ENCODE measurements at places on chromosomes 7 and 10. TPM values are rescaled to one million over a fixed set of nuclear protein-coding genes. Genes with fewer than 3 reads are reported as not detected.

DNA sequence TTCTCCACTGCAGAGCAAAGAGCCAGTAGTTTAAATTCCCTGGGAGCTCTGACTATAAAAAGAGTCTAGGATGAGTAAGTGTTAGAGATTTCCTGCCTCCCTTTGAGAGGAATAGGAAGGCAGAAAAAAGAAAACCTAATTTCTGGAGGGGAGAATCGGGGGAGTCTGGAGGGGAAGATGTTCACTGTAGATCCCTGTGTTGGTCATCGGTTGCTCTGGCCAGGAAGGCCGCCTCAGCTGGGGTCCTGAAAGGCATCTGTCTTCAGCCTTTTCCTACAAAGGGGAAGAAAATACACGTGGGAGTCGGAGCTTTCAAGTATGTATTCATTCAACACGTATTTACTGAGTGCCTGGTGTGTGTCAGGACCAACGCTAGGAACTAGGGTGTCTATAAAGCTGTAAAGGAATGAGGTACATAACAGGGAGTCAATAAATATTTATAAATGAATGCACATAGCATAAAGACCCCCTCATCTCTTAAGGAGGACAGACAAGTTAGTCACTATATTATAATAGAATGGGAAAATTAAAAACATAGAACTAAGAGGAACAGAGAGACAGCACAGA, 101.1 kb downstream of the ICA1 start:
- DNase-seq = no peak

GRCh38 chr7:25926009-25926408, 226.0 kb upstream of the NFE2L3 start:
- DNase-seq = no peak

DNA sequence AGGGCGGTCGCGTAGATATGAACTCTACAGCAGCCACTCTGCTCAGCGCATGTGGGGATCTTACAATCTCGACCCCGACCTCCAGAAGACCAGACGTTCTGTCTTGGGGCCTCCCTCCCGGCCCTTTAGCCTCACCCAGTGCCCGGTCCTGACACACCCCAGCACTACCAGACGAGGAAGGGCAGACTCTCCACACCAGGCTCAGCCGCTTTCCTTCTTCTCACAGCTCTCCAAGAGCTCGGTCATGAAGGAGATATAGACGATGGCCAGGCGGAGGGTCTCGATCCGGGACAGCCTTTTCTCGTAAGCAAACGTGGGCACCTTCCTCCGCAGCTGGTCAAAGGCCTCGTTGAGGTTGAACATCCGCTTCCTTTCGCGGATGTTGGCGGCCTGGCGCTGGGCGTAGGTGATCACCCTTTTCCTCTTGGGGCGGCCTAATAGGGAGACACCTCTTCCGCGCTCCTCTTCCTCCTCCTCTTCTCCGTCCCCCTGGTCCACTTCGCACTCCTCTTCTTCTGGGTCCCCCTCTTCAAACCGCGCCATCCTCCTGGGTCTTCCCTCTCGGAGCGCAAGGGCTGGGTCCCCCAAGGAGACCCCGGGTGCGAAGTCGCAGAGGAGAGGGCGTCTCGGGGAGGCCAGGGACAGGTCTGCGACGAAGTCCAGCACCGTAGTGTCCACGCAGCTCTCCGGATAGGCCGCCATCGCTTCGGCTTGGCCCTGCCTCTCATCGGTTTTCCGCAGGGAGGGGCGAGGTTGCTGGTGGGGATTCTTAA, at the start of gene FERD3L:
Gene FERD3L, minus strand, starts transcription at position 761 of the 773 bp plus-strand sequence. Its CDS starts 59 bp downstream, at position 702.
- DNase-seq = no peak

GRCh38 chr7:81833401-81833800, 63.6 kb upstream of the HGF start:
- DNase-seq = no peak

DNA sequence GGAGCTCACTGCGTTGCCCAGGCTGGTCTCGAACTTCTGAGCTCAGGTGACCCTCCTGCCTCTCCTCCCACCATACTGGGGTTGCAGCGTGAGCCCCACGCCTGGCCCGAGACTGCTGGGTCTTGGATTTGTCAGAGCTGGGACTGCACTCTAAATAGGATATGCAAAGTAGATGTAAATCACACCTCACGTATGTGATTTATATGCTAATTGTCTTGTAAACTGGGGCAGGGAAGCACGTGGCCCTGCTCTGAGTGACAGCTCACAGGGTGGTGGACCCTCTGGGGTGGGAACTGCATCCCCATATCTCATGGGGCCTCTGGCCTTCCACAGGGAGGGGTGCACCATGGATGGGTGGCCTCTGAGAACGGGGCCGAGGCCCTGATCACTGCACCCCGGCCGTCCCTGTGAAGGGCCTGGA, 34.1 kb downstream of the GET4 start:
- no peak for DNase-seq

DNA sequence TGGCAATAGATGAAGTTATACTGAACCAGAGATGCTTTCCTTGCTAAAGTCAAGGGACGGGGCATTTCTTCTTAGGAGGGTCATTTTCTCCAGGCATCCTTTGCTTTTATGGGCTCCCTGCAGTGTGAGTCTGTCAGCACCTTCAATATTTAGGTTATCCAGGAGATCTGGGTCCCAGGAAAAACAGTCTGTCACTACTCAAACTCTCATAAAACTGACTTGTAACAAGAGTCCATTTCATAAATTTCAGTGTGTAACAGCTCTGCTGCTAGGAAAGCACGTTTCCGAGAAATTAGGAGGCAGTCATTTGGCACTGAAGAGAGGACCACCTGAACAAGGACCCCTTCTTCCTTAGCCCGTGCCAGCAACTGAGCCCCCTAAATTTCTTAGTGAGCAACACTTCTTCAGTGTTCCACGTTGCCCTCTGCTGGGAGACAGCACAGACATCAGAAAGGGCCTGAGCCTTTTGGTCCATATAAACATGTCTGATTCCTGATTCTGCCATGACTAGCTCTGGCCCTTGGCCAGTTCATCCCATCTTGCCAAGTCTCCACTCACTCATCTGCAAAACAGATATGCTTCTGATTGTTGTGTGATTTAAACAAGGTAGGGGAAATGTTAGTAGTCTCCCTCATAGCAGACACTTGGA, 7.2 kb downstream of the GCC1 start:
- peak; percentile 21 for DNase-seq

DNA sequence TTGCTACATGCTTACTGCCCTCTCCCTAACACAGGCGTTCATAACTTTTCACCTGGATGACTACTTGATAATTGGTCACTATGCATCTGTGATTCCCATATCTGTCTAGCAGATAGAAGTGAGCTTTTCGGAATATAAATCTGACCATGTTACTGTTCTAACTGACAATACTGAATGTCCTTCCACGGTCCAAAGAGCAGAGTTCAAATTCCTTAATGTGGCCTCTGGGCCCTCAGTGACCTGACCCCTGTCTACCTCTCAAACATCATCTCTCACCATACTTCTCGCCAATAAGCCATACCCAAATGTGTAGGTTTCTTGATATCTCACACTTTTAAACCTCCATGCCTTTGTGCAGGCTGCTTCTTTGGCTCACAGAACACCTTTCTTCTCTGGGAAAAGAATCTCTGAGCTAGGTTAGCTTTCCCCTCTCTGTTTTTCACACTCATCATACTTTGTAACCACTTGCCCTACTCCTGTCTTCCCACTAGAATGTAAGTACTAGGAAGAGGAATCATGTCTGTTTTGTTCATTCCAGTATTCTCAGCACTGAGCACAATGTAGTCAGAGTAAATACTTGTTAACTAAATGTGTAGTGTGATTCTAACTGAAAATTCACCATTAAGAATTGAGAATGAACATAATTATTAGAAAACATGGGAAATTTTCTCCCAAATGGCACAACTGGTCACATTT, 39.2 kb upstream of the LRRC17 start:
- DNase-seq = no peak

UPK3BL1 gene
- 68.1 TPM for total RNA-seq

TUBAL3 gene
- 0.27 TPM for total RNA-seq

EPO gene
- not detected for total RNA-seq

ATOH7 gene
- 1.5 TPM for total RNA-seq

MAT1A gene
- total RNA-seq = not detected

SPACDR gene
- total RNA-seq = 0.54 TPM

Data from cerebellum (tissue), 4 donors.